NCI-H526 treated with DMSO at 0.1 percent for 48 hours (cell line): ENCODE measurements at places on chromosomes 1 and 21.

DNA sequence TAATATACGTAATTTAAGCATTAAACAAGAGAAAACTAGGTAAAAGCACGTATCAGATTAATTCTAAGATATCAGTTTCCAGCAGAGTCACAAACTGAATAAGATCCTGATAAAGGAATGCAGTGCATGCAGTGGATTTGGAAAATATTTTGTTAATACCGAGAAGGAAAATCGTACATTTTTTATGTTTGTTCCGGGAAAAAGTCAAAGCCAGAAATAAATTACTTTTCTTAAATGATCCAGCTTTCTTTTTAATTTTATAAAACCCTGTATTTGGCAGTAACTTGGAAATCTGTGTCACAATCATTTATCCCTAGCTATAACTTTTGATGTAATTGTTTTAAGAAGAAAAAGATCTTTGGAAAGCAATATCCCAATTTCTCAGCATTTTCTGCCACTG is 955 bp downstream of the PALMD start:
- no peak for DNase-seq

GRCh38 chr1:204758601-204759000 is 73.1 kb upstream of the LRRN2 start:
- no peak for DNase-seq

DNA sequence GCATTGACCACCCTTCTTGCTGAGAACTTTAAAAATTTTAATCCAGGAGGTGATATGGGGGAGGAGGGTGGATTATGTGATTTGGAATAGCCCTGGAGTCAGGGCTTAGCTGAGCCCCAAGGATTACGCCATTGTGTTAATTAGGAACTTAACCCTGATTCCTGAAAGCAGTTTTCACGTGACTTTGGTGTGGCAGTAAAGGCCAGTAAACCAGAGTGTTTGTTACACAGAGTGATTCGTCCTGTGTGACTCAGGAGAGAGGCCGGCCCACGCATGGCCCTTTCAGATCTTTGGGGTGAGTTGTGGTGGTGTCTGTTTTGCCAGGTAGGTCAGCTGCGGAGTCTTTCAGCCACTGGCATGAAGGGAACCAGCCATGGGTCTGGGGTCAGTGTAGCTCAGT is 107.6 kb downstream of the NOS1AP start:
- no peak for DNase-seq

DNA sequence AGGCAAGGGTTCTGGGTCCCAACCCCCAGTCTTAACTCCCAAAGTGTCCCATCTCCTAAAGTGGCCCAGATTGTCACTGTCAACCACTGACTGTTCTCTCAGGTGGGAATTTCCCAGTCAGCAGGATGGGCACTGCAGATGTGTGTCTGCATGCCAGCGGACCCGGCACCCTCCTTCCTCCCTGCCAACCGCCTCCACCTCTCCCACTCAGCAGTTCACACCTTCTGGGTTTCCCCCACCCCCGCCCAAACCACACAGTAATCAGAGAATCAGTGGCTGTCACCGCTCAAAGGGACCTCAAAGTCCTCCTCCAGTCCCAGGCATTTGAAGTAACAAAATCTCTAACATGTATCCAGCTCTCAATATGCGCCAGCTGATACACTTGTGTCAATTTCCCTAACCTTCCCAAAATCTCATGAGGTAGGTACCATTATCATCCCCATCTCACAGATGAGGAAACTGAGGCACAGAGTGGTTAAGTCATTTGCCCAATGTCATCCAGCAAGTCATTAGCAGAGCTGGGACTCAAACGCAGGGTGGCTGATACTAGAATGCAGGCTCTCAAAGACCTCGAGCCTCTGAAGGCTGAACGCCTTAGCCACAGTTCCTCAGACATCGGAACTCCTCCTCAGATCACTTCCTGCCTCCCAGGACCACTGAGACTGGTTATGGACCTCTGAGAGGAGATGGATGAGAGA is 4.8 kb downstream of the RUNX3 start:
- no peak for DNase-seq

GRCh38 chr1:155022136-155022926 is 11.2 kb downstream of the DCST2 start:
- DNase-seq, result no peak

- DNase-seq, result no peak
Observed at GRCh38 chr1:195939844-195940243, 668.4 kb downstream of the KCNT2 start.

GRCh38 chr1:246925997-246926626 is 5.6 kb downstream of the AHCTF1 start:
- DNase-seq, result no peak

DNA sequence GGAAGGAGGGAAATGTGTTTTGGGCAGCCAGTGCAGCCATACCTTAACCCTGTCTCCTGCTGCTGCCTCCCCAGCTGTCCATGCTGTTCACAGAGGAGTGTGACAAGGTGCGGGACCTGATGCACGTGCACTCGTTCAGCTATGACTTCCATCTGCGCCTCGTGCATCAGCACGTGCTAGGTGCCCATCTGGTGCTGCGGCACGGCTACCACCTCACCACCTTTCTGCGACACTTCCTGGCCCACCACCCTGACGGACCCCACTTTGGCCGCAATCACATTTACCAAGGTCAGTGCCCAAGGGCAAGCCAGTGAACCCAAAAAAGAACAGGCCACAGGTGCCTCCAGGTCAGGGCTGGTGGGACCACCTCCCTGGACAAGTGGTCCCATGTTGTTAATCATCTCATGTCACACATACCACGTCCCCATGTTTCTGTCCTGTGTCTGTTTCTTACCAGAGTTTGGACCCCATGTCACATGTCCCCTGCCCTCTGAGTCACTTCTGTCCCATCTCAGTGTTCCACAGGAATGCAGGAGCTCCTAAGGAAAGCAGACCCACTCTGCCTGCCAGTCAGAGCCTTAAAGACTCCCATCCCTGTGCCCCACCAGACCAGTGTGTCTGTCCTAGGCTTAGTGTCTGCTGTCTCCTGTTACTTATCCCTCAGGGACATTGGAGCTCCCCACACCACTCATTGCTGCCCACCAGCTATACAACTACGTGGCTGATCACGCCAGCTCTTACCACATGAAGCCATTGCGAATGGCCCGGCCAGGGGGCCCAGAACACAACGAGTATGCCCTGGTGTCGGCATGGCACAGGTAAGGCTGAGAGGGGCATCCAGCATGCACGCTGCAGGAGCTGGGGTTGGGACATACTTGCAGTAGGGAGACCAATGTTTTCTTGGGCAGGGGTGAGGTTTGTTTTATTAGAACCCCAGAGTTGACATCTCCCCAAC is 6.6 kb downstream of the HYI start:
- no peak for DNase-seq

DNA sequence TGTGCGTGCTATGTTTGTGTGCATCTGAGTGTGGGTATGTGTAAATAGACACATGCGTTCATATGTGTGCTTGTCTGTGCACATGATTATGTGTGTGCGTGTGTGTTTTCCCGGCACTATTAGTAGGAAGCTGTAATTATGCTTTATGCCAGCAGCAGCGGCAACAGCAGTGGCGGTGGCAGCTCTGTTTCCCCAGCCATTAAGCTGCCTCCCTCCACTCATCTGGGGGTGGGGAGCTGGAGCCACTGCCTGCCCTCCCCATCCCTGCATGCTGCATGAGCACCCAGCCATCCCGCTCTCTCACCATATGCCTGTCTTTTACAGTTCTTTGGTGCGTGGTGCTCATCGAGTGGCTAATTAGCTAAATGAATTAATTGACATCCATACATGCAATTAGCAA is 30.5 kb upstream of the ACOT11 start:
- DNase-seq, result no peak

GRCh38 chr1:115560027-115560426 is 81.7 kb upstream of the VANGL1 start:
- no peak for DNase-seq

- DNase-seq, result no peak
Observed at GRCh38 chr1:241624935-241625334, 15.2 kb downstream of the CHML start.

- DNase-seq, result no peak
Observed at GRCh38 chr21:18268906-18269305, 24.3 kb downstream of the CHODL start.

- no peak for DNase-seq
Observed at GRCh38 chr1:41917076-41917475, 1.6 kb downstream of the HIVEP3 start.

DNA sequence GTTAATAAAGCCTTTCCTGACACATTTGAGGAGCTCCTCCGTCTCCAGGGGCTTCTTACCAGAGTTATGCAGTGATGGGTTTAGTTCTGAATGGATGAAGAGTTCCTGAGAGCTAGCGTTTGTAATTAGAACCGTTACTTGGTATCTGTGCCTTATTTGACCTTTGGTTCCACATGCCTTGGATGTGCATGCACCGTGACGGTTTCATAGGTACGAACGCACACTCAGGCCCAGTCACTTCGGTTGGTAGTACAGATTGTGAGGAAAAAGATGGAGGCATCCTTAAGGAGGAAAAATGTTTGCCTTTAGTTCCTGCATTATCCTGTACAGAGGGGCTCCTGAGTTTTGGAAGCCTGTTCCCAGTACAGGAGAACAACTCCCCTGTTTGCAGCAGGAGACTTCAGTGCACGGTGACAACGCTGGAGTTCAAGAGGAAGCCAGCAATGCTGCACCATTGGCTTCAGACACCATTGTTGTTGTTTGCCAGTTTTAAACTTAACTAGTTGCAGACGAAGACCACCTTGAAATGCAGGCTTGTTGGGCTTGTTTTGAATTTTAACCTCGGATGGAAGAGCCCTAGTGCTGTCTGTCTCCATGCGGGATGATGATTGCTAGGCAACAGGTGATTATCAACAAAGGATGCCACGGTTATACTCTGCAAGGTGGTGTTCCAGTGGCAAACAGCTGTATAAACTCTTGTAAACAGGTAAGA is 8.2 kb downstream of the RBM15 start:
- no peak for DNase-seq

- no peak for DNase-seq
Observed at GRCh38 chr1:47187926-47188250, 1.9 kb downstream of the PDZK1IP1 start.

DNA sequence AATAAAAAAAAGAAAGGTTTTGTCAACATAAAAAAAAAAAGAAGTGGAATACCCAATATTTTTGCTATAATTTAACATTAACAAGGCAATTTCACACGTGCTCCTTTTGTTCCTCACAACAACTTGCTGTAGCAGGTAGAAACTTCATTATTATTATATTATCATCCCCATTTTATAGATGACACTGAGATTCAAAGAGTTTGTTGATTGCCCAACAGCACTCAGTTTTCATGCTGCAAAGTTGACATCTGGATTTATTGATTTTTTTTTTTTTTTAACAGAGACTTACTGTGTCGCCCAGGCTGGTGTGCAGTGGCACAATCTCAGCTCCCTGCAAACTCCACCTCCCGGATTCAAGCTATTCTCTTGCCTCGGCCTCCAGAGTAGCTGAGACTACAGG is 8.9 kb upstream of the ESRRG start:
- no peak for DNase-seq
